Activated naive CD4-positive, alpha-beta T cell treated with anti-CD3 and anti-CD28 coated beads, Interleukin-2, amount 10 ng/mL, durations not matched to agents 7 days and 5 days (primary cell): ENCODE measurements at places on chromosomes 4 and X.
A peak's percentile ranks its signal among the peaks of the same experiment; 100 is the strongest.

DNA sequence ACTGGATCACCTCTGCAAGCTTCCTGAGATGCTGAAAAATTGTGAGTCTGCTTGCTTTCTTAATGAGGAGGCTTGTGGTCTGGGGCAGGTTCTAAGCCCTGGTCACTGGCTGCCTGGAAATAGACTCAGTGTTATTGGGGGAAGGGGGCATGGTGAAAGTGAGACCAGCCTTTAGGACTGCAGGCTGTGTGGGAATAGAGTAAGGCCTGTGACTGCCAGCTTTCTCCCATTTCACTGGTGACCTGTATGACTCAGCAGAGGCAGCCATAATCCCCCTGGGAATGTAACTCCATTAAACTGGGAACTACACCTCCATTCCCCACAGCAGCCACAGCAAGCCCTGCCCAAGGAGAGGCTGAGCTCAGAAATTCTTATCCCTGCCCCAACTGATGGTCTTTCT is 55.9 kb upstream of the IL15 start:
- no peak for DNase-seq

DNA sequence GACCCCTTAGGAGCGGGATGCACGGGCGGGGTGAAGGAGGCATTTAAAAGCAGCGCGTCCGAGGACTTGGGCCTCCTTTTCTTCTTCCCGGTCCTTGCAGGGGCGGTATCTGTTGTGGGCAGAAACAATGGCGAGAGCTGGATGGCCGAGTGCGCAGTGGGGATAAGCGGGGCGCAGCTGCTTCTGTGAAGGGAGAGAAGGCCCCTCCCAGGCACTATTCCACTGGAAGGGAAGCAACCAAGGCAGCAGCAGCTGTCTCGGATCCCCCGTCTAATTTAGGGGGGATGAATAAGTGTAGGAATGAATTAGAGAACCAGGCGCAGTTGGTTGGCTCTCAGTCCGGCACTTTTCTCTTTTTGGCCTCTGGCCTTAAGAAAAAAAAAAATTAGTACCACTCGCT is 995 bp downstream of the SMARCA5 start:
- DNase-seq = peak; percentile 39

DNA sequence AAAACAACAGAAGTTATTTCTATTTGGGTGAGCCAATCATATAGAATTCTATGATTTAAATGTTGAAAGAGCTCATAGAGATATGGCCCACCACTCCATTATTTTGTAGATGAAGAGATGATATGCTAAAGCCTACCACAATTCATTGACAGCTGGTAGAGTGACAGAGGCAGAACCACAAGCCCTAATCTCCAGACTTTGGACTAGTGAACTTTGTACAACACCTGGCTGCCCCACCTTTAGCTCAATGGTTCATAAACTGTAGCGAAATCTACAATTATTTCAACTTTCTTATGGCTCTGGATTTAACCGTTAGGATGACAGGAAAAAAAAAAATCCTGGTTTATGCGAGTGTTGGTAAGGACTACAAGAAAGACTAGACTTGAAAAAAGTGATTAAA is 50.9 kb downstream of the PRKG2 start:
- no peak for DNase-seq

- DNase-seq = no peak
These were observed at the start of gene GC for GRCh38 chr4:71783972-71784371. Gene GC, minus strand, starts transcription at chr4:71784079. Its CDS starts 61 bp downstream, at chr4:71784018.

DNA sequence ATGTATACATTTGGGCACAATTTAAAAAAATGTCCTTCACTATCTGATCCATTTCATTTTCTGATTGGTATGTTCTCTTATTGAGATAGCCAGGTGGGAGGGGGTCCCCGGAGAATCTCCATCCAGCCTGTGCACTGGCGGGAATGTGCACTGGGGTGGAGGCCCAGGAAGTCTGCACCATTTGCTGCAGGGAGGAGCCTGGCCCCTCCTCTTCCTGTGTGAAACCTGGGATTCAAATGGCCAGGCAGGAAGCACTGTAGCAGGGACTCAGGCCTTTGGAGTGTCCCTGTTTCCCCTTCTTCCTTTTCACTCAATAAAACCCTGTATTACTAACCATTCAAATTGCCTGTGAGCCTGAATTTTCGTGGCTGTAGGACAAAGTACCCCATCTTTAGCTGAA is 44.3 kb downstream of the GPRIN3 start:
- no peak for DNase-seq

GRCh38 chrX:136106920-136107528 is 40.3 kb upstream of the FHL1 start:
- DNase-seq = no peak

- DNase-seq = no peak
These were observed 35.7 kb upstream of the FMR1 start for GRCh38 chrX:147875866-147876596.

DNA sequence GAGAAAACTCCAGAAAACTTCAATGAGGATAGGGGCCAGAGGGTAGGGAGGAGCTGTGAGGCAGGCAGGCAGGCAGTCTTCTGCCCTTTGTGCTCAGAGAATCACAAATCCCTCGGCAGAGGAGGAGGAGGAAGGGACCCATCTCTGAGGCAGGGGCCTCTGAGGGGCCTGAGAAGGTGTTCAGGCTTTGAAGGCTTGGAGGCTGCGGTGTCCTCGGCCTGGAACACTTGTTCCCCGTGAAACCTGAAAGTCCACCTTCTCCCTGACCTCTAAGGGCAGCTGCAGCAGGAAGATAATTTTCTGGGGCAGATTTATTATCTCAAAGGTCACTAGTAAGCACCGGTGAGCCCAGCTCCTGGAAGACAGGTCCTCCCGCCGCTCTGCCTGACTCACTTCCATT is 200.3 kb upstream of the BCOR start:
- DNase-seq = no peak

DNA sequence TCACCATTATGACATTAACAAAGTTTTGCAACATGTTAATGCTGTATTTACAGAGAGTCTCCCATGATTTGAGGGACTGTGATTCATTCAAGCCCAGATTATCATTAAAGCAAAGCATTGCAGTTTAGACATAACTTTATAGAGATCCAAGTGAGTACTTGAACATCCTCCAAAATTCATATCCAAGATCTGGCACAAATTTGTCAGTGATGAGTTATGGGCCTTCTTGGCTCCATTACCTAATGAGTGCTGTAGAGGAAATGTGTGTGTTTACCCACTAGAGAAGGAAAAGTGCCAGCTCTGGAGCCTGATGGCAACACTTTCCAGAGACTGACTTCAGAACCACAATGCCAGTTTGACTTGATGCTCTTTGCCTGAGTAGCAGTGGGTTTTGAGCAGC is 432.3 kb downstream of the GALNTL6 start:
- no peak for DNase-seq

DNA sequence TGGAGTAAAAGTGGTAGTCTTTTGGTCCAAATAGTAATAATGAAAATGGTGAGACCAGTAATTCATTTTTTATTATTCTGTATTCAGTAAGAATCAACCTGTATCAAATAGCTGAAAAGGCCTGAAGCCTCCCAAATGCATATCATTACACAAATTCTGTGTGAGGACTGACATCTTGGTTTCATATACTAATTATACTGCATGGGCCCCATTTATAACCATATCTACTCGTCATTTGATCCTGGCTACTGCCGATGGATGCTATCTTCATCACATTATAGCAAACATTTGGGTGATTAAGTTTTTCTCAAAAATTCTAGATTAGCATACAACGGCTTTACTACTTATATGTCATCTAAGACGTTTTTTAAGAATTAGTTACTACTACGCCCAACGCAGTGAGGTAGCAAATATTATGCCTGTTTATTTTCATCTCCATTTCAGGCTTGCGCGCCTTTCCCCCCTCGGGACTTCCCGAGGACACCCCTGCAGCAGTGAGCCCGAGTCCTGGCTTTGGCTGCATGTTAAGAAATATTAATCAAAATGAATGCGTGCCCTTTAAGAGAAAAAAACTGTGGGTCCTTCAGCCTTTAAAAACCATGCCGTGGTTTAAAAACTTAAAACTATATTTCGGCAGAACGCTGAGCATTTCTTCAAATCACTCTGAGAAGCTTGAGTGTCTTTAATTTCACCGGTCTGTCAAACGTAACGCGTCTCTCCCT is 814 bp upstream of the MMAA start:
- DNase-seq = peak; percentile 40

DNA sequence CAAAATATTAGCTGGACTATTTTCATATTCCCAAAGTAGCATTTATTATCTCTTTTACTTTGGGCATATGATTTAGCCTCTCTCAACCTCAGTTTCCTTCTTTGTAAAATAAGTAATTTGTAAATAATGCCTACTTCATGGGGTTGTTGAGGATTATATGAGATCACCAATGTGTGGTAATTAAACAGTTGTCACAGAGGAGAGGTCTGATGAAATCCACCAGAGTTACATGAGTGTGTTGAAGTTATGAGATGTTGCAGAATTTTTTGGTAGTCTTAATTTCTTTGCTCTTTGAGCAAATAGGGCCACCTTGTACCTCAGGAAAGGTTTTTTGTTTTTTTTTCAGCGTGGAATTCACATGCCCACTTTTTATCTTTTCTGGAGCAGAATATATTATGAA is 1.4 kb downstream of the COX7B start:
- DNase-seq = no peak

GRCh38 chrX:71872542-71873458 is 37.8 kb upstream of the NHSL2 start:
- DNase-seq = no peak

DNA sequence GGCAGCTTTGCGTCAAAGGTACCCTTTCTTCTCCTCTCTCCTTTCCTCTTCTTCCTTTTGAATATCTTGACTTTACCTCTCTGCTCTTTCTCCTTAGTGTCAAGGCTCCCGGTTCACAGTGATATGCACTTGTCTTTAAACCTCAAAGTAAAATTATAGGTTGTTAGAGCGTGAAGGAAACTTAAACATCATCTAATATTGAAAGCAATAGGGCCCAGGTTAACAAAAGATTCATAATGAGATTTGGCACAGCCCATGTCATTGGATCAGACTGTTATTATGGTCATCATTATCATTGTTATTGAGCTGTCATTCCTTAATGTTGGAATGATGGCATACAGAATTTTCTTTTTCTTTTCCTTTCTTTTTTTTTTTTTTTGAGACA is 32.5 kb downstream of the FTHL17 start:
- DNase-seq = no peak
